HFF-Myc (cell line): ENCODE measurements at places on chromosomes 1 and 21.

DNA sequence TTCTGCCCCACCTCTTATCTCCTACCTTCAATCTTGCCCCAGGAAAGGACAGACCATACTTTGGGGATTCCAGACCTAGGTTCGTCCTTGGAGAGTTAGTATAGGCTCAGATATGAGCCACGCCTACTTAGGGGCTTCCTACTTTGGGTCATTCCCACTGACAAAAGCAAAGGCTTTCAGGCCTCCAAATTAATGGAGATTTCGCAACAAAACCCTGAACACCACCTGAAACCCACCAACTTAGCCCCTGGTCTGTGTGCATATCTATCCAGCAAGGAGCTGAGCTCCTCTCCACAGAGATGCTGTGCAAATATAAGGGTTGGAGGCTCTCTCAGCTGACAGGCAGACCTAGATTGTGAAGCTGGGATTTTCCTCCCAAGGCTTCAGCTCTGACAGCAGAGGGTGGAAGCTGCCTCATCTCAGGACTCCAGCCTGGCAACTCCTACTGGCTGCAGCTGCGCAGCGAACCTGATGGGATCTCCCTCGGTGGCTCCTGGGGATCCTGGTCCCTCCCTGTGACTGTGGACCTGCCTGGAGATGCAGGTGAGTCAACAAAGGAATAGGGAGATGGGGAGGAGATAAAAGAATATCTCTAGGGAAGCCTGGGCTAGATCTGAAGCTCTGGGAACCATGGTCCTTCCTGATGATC is 2.1 kb downstream of the MPL start:
- no peak for DNase-seq

DNA sequence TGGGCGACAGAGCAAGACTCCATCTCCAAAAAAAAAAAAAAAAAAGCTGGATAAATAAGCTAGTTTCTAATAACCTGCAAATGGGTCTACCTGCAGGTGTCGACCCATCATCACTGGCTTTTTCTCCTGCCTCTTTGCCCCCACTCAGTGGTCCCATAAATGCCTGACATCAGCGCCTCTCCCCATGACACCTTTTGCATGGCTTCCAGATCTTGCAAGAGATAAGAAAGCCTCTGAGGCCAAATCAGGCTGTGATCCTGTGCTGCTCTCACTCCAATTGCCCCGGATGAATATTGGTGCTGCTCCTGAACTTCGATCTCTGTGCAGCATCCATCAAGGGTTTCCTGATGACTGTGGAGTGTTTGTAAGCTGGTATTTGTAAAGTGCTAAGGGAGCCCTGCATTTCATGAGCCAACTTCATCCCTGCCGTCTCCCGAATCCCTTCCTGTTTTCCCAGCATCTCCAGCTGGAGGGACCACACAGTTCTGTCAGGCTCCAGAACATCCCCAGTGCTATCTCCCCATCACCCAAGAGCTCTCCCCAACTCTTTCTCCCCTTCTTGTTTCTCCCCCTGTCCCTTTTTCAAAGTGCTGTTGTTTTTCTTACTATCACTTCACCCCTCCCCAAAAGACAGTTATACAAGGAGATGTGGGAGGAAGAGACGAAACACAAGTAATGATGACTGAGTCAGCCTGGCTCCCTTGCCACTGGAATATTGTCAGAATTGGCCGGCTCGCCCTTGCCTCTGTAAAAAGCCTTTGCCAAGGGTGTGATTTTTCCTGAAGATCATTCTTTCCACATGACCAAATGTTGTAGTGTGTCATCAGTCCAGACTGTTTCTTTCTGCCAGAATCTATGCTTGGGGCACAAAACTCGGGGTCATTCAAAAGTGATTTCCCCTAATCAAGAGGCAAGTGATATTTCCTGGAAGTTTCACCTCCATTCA is 2.8 kb upstream of the EFHD2 start:
- no peak for DNase-seq

GRCh38 chr1:78229344-78229743 is 183.6 kb downstream of the GIPC2 start:
- peak; percentile 22 for DNase-seq

DNA sequence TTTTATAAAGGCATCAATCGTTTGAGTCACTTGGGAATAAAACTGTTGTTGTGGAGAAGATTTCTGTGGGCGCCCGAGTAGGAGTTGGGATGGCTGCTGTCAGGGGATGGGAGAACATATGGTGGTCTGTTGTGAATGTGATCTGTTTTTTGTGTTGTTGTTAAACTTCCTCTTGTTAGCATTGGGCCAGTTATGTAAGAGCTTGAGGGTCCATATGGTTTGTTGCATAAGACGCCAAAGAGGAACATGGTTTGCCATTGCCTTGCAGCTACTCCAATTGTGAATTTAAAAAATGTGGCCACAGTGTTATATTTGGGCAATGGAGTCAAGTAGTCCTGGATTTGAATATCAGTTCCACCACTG is 136.1 kb upstream of the JUN start:
- no peak for DNase-seq

GRCh38 chr1:33327587-33328325 is 6.9 kb upstream of the A3GALT2 start:
- peak; percentile 82 for DNase-seq
